ENCODE measurements at places on chromosomes 6 and 20. TPM values are rescaled to one million over a fixed set of nuclear protein-coding genes. Genes with fewer than 3 reads are reported as not detected.
A peak's percentile ranks its signal among the peaks of the same experiment; 100 is the strongest.

DNA sequence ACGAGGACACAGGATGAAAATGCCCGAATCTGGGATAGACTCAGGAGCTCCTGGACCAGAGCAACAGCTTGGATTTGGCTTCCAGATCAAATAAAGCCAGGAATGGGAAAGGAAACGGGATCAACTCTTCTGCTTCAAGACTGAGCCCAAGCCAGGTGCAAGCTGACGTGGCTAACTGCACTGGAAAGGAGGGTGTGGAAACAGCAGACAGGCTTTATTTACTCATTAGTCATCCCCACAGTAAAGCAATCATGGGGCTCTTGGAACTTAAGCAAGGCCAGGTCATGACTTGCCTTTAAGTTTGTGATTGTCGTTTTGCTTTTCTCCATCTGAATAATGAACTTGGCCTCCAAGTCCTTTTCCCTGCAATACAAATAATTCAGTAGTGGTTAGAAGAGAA, 45.2 kb downstream of the KIF16B start:
- peak overlapping the region; percentile 89 for H3K27ac ChIP-seq
- DNase-seq, result no peak
- no peaks in the 10 kb centered on the region for H3K4me1 ChIP-seq
- no peak overlapping the region for H3K4me3 ChIP-seq
- no peaks in the 10 kb centered on the region for H3K36me3 ChIP-seq

- no peaks in the 10 kb centered on the region for H3K27me3 ChIP-seq
- H3K27ac ChIP-seq, result peak overlapping the region; percentile 56
- peaks cover 4% of the 10 kb centered on the region for H3K4me1 ChIP-seq
These were observed 18.7 kb downstream of the DEK start for GRCh38 chr6:18245642-18246041.

DNA sequence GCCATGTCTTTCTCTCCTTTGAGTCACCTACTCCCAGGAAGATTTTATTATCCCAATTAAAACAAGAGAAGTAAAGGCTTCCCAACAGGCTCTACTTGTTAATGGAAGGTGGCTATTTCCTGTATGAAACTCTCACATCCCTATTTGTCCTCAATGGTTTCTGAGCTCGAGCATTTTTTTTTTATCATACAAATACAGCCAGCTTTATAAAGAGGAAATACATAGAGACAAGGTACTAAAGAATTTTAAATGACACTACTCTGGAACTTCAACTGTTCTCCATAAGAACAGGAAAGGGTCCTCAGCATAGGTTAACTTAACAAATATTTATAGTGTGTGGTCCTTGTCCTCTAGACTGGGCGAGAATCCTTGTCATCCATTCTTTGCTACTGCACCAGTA, 41.0 kb downstream of the TSHZ2 start:
- DNase-seq, result no peak
- H3K27ac ChIP-seq, result no peak overlapping the region
- no peak overlapping the region for H3K4me3 ChIP-seq
- H3K4me1 ChIP-seq, result no peaks in the 10 kb centered on the region

- H3K4me1 ChIP-seq, result peaks cover 46% of the 10 kb centered on the region
- H3K36me3 ChIP-seq, result no peaks in the 10 kb centered on the region
- DNase-seq, result no peak
These were observed 122.8 kb upstream of the COL21A1 start for GRCh38 chr6:56370127-56370540.

GRCh38 chr20:21433329-21433890, 36.1 kb upstream of the NKX2-4 start:
- no peak overlapping the region for H3K4me3 ChIP-seq
- no peak for DNase-seq
- H3K4me1 ChIP-seq, result no peaks in the 10 kb centered on the region
- H3K36me3 ChIP-seq, result no peaks in the 10 kb centered on the region

GRCh38 chr20:51828762-51829161, 26.4 kb upstream of the SALL4 start:
- no peak overlapping the region for H3K4me3 ChIP-seq
- no peaks in the 10 kb centered on the region for H3K27me3 ChIP-seq
- no peaks in the 10 kb centered on the region for H3K36me3 ChIP-seq
- H3K4me1 ChIP-seq, result no peaks in the 10 kb centered on the region
- DNase-seq, result no peak

GRCh38 chr20:60055740-60056139, 97.5 kb downstream of the CDH26 start:
- H3K36me3 ChIP-seq, result no peaks in the 10 kb centered on the region
- peaks cover 7% of the 10 kb centered on the region for H3K4me1 ChIP-seq
- H3K27ac ChIP-seq, result no peak overlapping the region
- H3K4me3 ChIP-seq, result peak overlapping the region; percentile 29
- no peak for DNase-seq

- H3K27ac ChIP-seq, result no peak overlapping the region
- H3K27me3 ChIP-seq, result no peaks in the 10 kb centered on the region
- no peak for DNase-seq
- H3K4me3 ChIP-seq, result no peak overlapping the region
- H3K4me1 ChIP-seq, result no peaks in the 10 kb centered on the region
These were observed 243.2 kb downstream of the ANKRD60 start for GRCh38 chr20:57985278-57985677.

DNA sequence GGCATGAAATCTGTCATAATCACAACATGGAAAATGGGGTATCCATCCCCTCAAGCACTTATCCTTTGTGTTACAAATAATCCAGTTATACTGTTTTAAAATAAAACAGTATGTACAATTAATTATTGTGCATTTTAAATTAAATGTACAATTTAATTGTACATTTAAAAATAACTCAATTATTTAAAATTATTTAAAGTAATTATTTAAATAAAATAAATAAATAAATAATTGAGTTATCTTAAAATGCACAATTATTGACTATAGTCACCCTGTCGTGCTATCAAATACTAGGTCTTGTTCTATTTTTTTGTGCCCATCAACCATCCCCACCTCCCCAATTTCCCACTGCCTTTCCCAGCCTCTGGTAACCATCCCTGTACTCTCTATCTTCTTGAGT, 66.9 kb upstream of the KCNG1 start:
- H3K36me3 ChIP-seq, result no peaks in the 10 kb centered on the region
- H3K27ac ChIP-seq, result no peak overlapping the region
- H3K4me3 ChIP-seq, result no peak overlapping the region
- H3K27me3 ChIP-seq, result peaks cover 3% of the 10 kb centered on the region
- no peak for DNase-seq

DNA sequence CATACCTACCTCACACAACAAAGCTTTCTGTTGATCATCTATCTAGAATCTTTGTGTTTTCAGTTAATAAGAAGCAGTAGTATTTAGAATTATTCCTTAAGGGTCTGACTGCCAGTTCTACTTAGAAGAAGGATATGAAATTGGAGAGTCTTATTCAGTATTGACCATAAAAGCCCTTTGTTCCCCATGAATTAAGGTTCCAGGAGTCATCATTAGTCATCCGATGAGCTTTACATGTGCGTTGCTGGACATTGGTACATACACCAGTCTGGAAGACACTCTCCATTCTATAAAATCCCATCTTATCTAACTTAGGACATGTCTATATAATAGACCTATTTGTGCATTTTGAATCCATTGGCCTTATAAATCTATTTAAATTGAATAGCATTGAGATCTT, 34.4 kb upstream of the RNF217 start:
- no peak overlapping the region for H3K4me3 ChIP-seq
- no peaks in the 10 kb centered on the region for H3K27me3 ChIP-seq
- H3K4me1 ChIP-seq, result no peaks in the 10 kb centered on the region
- no peak for DNase-seq
- H3K36me3 ChIP-seq, result no peaks in the 10 kb centered on the region

PBOV1 gene
- total RNA-seq, result not detected

CST7 gene
- 2.7 TPM for total RNA-seq

GLP1R gene
- total RNA-seq, result not detected
